ENCODE measurements at places on chromosomes 6 and 20. TPM values are rescaled to one million over a fixed set of nuclear protein-coding genes. Genes with fewer than 3 reads are reported as not detected.

The THBD gene
- total RNA-seq: 106 TPM

The PXDC1 gene
- 488 TPM for total RNA-seq

The CST2 gene
- total RNA-seq: not detected

The NKAIN2 gene
- 0.28 TPM for total RNA-seq

The ADGRG6 gene
- total RNA-seq: 6.4 TPM

The SLA2 gene
- 1.1 TPM for total RNA-seq

DNA sequence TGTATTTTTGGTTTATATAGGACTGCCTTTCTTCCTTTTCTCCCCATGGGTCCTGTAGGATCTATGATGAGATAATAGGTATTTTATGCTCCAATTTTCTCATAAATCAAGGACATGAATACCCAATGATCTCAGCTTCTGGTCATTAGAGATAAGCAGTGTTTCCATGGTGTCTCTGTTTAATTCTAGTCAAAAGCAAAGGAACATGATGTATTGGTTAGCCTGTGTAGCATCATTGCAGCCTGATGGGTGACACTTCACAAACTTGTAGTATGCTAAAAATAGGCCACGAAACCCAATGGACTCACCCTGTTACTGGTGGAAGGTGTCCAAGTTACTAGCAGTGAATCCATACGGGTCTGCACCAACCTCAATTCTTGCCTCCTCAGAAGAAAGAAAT, 116.2 kb upstream of the SNX9 start:
- H3K4me1 ChIP-seq: no peaks in the 10 kb centered on the region
- H3K27me3 ChIP-seq: no peaks in the 10 kb centered on the region
- H3K27ac ChIP-seq: no peak overlapping the region
- no peak overlapping the region for H3K4me3 ChIP-seq
- no peak for DNase-seq
- H3K36me3 ChIP-seq: no peaks in the 10 kb centered on the region

- H3K36me3 ChIP-seq: no peaks in the 10 kb centered on the region
- DNase-seq: no peak
- H3K4me3 ChIP-seq: no peak overlapping the region
- H3K27me3 ChIP-seq: no peaks in the 10 kb centered on the region
Measured at GRCh38 chr6:36692220-36692619, 5.4 kb upstream of the RAB44 start.

DNA sequence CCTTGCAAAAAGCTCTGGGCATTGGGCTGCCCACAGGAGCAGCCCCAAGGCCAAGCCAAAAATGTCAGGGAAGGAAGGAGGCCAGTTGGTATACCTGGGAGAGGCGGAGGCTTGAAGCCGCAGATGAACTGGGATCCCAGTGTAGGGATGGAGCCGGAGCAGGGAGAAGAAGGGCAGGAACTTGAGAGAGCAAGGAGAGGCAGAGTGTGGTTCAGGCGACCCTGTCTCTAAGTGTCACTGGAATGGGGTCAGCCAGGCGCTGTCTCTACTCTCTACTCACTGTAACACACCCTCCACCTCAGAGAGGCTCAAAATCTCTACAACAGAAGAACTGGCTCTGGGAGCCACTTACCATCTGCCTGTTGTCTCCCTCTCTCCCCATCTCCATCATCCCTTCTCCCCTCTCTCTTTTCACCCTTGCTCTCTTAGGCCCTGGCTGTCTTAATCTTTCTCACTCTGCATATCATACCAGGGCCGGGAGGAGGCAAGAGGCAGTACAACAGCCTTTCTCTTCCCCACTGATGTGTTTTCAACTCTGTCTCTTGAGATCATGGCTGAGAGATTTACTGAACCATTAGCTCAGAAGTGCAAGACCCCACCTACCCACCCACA, 93.3 kb downstream of the CRYBG1 start:
- H3K4me1 ChIP-seq: peaks cover 2% of the 10 kb centered on the region
- no peaks in the 10 kb centered on the region for H3K27me3 ChIP-seq
- H3K4me3 ChIP-seq: no peak overlapping the region
- no peak overlapping the region for H3K27ac ChIP-seq

GRCh38 chr6:628766-629165, 28.1 kb downstream of the HUS1B start:
- H3K36me3 ChIP-seq: peaks cover 4% of the 10 kb centered on the region
- no peaks in the 10 kb centered on the region for H3K4me1 ChIP-seq
- DNase-seq: no peak
- H3K4me3 ChIP-seq: no peak overlapping the region

Data from thoracic aorta (tissue), 2 donors.